Umbilical cord (tissue), 2 donors: ENCODE measurements at places on chromosomes 5 and 9.

DNA sequence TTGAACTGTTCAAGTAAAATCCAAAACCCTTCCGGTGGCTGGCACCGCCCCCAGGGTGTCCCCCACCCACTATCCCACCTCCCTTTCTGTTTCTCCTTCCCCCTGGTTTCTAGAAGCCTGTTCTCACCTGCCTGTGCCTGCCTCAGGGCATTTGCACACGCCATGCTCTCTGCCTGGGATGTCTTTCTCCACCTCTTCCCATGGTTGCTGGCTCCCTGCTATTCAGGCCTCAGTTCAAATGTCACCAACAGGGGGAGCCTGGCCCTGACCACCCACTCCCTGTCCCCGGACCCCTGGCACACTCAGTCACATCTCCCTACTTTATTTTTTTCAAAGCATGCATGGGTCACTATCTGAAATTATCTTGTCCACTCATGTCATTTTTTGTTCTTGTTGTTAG, 39.9 kb upstream of the EEIG1 start:
- no peak for DNase-seq

DNA sequence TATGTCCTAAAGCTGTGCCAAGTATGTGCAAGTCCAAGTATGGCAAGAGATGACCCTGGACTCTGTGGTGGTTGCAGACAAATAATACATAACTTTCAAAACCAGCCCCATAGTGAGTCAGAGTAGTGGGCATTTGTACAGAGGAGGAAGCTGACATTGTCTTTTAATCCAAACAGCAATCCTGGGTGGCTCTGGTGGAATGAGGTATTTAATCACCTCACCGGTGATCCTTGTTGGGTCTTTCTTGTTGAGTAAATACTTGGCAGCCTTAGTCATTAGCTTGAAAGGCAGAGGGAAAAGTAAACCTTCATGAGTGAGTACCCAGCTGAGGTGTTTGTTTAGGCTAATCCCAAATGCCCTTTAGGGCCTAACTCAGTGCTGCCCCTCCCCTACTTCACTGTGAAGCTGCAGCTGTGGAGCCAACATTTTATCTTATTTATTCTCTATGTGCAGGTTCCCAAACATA, 148.7 kb upstream of the SLC12A2 start:
- no peak for DNase-seq

DNA sequence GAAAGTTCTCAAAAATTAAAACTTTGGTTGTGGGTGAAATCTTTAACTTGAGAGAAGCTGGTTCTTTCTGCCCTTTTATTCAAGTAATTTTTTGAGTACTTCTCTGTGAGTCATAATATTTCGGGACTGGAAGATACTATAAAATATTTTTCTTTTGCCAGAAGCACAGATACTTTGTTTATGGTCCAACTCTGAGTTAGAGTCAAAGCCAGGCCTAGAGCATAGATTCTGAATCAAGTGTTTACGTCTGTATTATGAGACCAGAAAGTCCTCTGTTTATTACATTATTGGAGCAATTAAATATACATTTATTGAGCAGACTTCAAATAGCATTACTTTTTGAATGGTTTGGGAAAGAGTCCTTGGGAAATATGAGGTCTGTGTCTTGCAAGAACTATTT, 187.9 kb downstream of the FER start:
- DNase-seq = peak; percentile 39

DNA sequence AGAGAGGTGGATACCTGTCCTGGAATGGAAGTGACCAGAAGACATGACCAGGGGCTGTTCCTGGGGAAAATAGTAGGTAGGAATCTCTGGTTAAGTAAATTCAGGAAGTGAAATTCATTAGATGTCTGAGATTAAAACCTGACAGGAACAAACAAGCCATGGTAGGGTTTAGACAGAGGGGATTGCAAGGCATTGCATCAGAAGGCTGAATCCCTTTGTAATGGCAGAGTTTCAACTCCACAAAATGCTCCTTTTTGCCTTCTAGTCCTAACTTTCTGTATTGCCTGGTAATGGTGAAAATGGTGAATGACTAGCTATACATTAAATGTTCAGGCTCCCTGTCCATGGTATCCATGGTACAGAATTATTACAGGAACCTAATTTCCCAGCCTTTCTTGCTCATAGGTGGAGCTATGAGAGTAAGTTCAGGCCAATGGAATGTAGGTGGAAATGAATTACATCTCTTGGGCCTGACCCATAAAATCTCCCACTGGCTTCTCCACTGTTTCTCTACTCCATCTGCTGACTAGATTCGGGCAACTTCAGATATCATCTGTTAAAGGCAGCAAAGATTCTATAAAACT, 113.4 kb upstream of the CNTLN start:
- no peak for DNase-seq

GRCh38 chr5:164277720-164278119, 772.3 kb downstream of the MAT2B start:
- no peak for DNase-seq
